ENCODE measurements at places on chromosomes 1 and 21.

- no peak for DNase-seq
Observed at GRCh38 chr1:98422816-98423215, 238.7 kb upstream of the SNX7 start.

DNA sequence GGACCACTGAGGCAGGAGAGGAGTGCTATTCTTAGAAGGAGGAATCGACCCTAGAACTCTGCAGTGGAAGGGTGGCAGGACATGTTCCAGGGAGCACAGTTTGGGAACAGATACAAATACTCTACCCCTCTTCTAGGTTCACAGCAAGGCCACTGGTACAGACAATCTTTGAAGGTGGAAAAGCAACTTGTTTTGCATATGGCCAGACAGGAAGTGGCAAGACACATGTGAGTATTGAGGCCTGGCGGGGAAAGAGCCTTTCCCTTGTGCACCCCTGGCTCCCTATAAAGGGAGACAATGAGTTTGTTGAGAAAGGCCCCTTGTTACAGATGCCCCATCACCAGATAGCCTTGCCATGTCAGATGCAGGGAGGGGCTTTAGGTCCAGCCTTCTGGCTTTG lies 17.8 kb downstream of the KIF2C start:
- DNase-seq = no peak

DNA sequence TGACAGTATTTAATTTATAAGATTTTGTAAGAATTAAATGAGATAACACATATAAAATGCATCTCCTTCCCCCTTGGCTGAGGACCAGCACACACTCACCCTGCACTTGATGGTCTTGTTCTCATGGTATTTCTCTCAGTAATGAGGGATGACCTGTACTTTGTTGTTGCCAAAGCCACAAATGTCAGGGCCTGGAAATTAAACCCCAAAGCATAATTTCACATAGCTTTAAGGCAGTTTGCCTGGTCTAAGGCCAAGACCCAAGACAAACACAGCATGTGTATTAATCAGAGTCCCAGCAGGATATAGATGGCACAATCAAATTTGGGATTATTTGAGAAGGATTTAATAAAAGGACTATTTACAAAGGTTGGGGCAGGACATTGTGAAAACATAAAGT lies 48.6 kb upstream of the EPS15 start:
- DNase-seq = no peak

- DNase-seq = no peak
Observed at GRCh38 chr1:52920791-52921291, 699 bp downstream of the ECHDC2 start.

GRCh38 chr1:203036135-203036534 lies 9.8 kb downstream of the PPFIA4 start:
- no peak for DNase-seq

- DNase-seq = no peak
Observed at GRCh38 chr1:184330875-184331274, 56.0 kb upstream of the C1orf21 start.

DNA sequence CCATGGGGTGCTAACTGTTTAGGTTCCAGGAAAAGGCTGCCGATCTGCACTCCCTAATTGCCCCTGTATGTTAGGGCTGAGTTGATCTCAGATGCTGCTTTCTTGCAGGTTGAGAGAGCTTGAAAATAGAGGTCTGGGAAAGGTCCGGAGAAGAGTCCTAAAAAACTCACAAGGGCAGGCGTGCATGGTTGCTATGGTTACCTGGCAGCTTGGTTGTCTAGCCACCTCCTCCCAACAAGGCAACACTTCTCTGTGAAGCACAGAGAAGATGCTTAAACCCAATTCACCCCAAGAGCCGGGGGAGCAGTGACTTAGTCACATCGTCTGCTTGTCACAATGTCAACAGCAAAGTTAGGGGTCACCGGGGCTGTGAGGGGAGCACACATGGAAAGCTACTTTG lies 31.0 kb upstream of the LRRC52 start:
- no peak for DNase-seq

DNA sequence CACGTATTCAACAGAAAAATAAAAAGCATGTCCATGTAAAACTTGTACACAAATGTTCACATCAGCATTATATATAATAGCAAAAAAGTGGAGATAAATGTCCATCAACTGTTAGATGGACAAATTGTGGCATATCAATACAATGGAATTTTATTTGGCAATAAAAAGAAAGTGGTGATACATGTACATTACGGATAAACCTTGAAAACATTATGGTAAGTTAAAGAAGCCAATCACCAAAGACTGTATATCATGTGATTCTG lies 76.9 kb downstream of the EIF4G3 start:
- no peak for DNase-seq

DNA sequence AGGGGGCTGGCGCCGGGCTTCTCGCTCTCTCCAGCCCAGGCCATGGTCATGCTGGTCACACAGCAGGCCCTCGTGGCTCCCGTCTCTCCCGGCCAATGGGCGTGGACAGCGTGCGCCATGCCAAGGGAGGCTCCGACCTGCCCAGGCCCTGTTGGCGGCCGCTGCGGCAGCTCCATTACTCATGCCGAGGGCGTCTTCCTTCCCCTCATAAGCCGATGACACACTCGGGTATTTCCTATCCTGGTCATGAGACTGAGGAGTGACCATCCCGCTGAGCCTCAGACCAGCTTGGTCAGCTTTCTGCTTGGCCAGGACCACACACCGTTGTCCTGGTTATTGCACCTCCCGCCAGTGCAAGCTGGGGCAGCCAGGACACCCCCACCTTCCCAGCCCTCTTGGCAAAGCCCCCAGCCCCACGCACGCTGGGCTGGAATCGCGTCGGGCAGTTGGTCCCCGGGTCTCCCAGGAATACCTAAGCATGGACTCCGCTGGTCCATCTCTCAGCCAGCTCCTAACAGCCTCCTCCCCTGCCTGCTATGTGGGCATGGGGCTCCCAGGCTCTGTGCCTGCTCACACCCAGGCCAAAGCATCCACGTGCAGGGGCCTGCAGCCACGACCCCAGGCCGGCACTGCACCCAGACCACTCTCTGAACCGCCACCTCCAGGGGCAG lies 49.8 kb downstream of the ARHGEF16 start:
- no peak for DNase-seq
